ENCODE measurements at places on chromosomes 11 and 22. TPM values are rescaled to one million over a fixed set of nuclear protein-coding genes. Genes with fewer than 3 reads are reported as not detected.

DNA sequence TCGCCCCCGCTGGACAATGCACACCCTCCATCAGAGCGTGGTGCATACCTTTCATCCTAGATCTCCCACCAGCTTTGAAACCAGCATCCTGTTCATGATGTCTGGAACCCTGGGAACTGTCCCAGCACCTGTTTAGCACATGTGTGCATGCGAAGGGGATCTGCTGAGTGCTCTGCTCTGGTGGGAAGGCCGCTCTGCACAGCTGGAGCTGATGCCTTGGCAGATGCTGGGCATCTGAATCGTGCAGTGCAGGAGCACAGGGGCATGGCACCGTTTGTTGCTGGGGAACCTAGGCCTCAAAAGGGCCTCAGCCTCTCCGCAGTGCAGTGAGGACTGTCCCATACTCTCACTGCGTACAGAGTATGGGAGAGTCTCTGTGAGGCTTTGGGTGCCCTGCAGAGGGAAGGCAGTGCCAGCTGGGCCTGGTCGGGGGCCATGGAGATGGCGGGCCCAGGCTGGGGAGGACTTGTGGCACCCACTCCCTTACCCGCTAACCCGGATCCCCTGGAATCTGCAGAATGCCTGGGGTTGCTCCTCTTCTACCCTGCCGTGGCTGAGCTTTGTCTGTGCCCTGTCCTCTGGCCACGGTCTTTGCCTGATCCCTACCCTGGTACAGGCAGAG is 72.9 kb upstream of the ATXN10 start:
- no peak for DNase-seq

GRCh38 chr11:43819926-43820325 is 60.7 kb upstream of the ALKBH3 start:
- DNase-seq: no peak

- no peak for DNase-seq
Observed at GRCh38 chr11:74033046-74033445, 24.2 kb upstream of the UCP3 start.

- DNase-seq: no peak
Observed at GRCh38 chr11:112293614-112294013, 33.0 kb upstream of the PLET1 start.

- DNase-seq: peak; percentile 42
Observed at GRCh38 chr11:36280531-36280930, 8.7 kb downstream of the COMMD9 start.

GRCh38 chr11:13205486-13205885 is 72.1 kb upstream of the BMAL1 start:
- DNase-seq: peak; percentile 44

DNA sequence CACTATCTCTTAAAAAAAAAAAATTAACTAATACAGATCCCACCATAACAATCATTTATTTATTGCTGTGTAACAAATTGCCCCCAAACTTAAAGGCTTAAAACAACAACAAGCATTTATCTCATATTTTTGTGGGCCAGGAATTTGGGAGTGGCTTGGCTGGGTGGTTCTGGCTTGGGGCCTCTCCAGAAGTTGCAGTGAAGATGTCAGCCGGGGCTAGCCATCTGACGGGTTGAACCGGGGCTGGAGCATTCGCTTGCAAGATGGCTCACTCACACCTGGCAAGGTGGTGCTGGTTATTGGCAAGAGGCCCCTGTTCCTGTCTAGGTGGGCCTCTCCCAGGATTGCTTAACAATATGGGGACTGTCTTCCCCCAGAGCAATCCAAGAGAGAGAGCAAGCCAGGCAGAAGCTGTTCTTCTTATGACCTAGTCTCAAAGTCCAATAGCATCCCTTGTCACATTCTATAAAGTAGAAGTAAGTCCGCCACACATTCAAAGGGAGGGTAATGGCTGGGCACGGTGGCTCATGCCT is 29.5 kb downstream of the ACO2 start:
- no peak for DNase-seq

DNA sequence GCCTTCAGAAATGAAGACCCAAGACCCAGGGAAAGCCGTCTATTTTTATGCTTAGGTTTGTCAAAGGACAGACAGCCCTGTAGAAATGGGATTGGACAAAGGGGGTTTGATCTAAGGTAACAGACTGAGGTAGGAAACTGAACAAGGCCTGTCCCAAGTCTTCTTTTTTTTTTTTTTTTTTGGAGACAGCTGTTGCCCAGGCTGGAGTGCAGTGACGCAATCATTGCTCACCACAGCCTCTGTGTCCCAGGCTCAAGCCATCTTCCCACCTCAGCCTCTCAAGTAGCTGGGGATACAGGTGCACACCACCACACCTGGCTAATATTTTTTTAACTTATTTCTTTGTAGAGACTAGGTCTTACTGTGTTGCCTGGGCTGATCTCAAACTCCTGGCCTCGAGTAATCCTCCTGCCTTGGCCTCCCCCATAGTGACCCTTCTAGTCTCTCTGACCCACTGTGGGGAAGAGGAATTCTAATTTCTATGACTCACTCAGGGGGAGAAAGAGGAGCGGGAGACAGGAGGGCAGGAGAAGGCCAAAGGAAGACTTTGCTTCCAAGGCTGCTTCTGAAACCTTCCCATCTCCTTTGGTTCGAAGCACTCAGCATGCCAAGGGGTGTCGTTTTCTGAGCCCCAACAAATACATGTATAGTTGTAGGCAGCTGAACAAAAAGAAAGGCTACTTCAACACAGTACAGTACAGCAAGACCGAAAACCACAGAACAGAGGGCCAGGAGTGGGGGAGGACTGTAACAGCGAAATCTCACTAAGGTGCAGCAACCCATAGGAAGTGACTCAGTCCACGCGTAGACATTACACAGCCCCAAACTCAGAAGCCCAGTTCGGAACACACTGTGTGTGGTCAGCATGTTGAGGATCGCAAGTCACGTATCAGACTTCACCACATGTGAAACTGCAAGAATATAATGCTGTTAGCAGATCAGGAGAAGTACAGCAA is 872 bp downstream of the TMA7B start:
- DNase-seq: peak; percentile 26

DNA sequence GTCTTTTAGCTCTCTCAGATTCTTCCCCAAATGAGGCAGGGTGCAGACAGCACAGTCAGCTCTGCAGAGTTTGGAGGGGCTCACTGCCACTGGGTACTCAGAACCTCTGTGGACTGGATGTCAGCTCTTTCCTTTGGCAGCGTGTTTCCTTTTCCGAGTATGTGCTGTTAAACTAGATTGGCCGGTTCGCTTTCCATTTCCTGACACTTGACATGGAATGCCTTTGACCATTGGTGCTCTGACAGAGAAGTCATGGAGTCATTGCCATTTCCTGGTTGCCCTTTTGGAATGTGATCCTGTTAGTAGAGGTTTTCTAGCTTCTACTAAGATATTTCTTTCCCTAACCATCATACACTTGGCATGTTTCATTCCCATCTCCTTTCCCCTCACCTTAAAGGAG is 86.7 kb downstream of the SWAP70 start:
- peak; percentile 59 for DNase-seq

- peak; percentile 61 for DNase-seq
Observed at GRCh38 chr11:16000065-16000464, 356.3 kb downstream of the SOX6 start.

- no peak for DNase-seq
Observed at GRCh38 chr22:48102581-48102980, 1340.1 kb downstream of the TBC1D22A start.

DNA sequence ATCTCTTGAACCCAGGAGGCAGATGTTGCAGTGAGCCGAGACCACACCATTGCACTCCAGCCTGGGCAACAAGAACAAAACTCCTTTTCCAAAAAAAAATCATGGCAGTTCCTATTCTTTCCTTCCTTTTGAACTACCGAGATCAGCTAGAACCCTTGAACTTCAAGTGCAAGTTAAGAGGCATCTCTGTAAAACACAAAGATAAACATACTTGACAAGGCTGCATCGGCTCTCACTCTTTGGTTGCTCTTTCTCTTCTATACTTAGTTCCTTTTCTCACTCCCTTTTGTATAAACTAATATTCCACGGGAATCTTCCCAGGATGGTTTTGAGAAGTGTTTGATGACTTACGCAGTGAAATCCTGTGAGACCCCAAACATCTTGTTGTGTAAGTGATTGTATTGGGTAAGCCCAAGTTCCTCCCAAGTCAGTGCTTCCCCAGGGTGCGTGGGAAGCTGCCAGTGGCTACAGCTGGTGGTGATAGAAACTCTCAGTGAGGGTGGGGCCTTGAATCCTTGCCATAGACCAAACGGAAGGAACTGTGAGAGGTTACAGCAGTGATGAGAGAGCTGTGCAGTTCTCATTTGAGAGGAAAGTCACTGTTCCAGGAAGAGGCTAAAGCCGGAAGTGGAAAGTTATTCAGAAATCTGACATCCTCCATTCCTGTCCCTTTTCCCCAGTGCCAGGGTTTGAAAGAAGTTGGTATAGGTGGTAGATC is 24.1 kb upstream of the CDC42EP2 start:
- peak; percentile 94 for DNase-seq

DNA sequence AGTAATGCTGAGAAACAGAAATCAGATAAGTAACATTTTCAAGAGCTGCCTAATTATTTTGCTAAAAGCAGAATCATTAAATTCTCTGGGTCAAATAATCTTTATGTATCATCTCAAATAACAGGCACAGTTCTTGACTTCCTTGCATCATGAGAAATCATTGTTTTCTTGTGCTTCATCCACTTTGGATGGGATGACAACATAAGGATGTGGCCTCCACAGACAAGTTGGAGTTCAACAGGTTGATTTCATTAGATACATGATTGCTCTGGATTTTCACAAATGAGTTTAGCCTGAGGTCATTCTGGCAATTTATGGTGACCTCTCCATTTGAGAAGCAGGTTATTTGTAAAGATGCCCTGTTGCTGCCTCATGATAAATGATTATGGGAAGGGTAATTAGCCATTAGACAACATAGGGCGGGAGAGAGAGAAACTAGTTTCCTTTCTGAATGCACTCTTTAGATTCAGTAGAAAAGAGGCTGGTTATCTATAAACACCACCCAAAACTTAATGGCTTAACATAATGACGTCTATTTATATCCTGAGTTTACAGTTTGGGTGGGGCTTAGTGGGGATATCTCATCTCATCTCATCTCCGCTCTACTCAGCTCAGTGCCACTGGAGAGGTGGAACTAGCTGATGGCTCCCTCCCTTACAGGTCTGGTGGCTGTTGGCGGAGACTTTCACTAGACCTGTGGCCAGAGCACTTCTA is 35.0 kb upstream of the ADORA2A start:
- no peak for DNase-seq

GRCh38 chr11:110525883-110526282 is 96.1 kb downstream of the FDX1 start:
- no peak for DNase-seq

- no peak for DNase-seq
Observed at GRCh38 chr11:125343718-125344131, 152.3 kb downstream of the FEZ1 start.

- peak; percentile 99 for DNase-seq
Observed at GRCh38 chr11:33899400-33900037, 7.6 kb upstream of the LMO2 start.

- no peak for DNase-seq
Observed at GRCh38 chr11:88695689-88696414, 358.3 kb upstream of the CTSC start.

- no peak for DNase-seq
Observed at GRCh38 chr11:122275508-122275907, 159.5 kb upstream of the BLID start.

GRCh38 chr11:8099291-8099899 is 18.4 kb downstream of the TUB start:
- DNase-seq: peak; percentile 86

GRCh38 chr22:38941488-38941987 is 15.9 kb upstream of the APOBEC3A start:
- DNase-seq: no peak

GRCh38 chr11:66418168-66418985 is 2.5 kb upstream of the NPAS4 start:
- DNase-seq: peak; percentile 75

DNA sequence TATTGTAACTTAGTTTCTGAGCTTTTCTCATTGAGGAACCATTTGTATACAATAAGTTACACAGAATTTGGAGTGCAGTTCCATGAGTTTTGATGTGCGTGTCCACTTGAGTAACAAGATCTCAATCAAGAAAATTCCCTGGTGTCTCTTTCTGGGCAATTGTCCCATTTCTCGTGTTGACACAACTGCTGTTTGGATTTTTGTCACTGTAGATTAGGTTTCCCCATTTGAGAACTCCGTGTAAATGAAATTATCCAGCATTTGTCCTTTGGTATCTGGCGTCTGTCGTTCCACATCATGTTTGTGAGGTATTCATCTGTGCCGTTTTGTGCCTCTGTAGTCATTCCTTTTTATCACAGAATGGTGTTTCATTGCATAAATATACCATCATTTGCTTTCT is 547.0 kb downstream of the TBC1D22A start:
- DNase-seq: no peak

DNA sequence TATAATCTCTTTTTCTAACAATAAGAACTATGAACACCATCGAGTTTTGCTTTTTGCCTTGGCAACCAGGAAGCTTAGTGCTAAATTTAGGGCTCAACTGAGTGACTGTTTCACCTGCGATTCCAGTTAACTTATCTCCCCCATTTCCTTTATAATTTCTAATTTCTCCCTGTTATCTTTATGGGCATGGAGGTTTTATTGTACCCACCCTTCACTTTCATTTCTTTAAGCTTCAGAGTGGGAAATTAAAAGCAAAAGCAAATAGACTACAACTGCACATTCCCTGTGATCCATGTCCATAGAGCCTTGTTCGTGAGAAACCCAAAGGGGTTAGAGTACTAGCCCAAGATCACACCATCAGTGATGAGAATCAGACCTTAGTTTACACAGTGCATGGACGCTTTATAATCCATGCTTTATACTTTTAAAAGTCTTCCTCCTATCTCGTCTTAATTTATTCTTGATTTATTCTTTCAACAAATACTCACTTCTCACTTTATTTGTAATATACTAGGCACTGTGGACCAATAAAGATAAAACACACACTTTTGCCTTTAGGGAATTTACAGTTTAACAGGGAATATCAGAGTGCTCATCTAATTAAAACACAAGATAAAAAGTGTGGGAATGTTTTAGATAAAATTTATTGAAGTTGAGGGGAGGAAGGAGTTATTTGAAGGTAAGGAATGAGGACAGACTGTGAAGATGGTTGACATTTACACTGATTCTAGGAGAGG is 40.6 kb downstream of the ADAMTS15 start:
- no peak for DNase-seq

- DNase-seq: peak; percentile 62
Observed at GRCh38 chr11:79493555-79494171, 52.8 kb upstream of the TENM4 start.

SCGB2A2 gene
- not detected for total RNA-seq

ZFP91 gene
- total RNA-seq: 34.3 TPM

SAA2 gene
- not detected for total RNA-seq

TRPC6 gene
- total RNA-seq: 10.7 TPM

KCTD14 gene
- not detected for total RNA-seq

UCP2 gene
- 6.5 TPM for total RNA-seq

TSPAN32 gene
- total RNA-seq: not detected

OR51F2 gene
- total RNA-seq: not detected

STK33 gene
- 0.65 TPM for total RNA-seq

PPM1F gene
- 116 TPM for total RNA-seq

LAMTOR1 gene
- total RNA-seq: 95.0 TPM

SLC5A4 gene
- 0.79 TPM for total RNA-seq

RBMXL2 gene
- not detected for total RNA-seq

CASP1 gene
- total RNA-seq: 28.0 TPM

IGLL1 gene
- total RNA-seq: not detected

ACTN3 gene
- not detected for total RNA-seq

THOC5 gene
- total RNA-seq: 21.1 TPM

CRY2 gene
- 4.4 TPM for total RNA-seq

GLYATL1 gene
- not detected for total RNA-seq

KCNJ1 gene
- under 0.01 TPM for total RNA-seq

Data from lung microvascular endothelial cell (primary cell).